ENCODE measurements at places on chromosomes 5 and 9.

GRCh38 chr9:133822430-133823065 lies 84.4 kb upstream of the SARDH start:
- DNase-seq, result no peak

- DNase-seq, result no peak
Observed at GRCh38 chr5:2732850-2733249, 18.6 kb downstream of the IRX2 start.

DNA sequence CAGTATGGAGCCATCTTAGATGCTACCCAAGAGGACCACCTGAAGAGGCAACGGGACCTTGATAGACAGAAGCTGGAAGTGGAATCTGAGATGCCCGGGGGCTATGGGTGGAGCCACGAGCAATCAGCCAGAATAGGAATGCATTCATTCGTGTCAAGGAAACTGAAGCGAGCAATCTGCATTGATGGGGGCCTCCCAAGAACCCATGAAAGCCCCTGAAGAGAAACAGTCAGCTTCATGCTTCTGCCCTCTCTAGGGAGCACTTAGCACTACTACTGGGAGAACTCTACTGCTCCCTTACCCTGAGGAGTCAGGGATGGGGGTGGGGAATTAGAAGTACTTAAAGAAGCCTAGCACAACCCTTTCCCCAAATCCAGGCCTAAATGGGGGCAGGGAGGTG lies 51.9 kb upstream of the TCERG1 start:
- no peak for DNase-seq

DNA sequence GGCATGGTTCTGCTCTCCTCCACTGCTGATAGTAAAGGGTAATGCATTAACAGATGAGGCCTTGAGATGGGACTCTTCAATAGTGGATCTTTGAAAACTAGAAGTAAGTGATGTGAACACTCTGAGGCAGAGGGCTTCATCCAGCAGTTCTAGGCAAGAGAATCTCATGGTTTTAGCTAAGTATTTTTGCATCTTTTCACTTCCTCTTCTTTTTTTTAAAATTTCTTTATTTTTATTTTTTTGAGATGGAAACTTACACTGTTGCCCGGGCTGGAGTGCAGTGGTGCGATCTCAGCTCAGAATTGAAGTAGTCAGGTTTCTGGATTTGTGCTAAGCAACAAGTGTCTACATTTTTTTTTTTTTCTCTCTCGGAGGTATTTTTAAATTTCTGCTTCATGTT lies 101.9 kb downstream of the MTRR start:
- no peak for DNase-seq

DNA sequence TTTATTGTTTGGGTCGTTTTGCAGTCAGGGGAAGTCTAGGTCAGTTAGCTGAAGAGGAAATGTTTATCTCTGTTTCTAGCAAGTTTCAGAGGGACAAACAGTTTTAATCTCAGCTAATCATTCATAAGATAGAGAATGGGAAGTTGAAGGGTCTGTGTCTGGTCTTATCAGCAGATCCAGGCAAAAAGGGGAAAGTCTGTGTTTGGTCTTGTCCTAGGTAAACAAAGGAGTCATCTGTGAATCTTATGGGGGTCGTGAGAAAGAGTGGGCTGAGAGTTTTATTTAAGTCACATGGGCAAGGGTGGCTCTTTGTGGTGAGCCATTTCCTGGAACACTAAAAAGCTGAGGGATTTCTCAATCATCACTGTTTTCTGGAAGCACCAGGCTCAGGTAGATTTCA lies 5.6 kb upstream of the SNCAIP start:
- DNase-seq, result no peak

- DNase-seq, result no peak
Observed at GRCh38 chr9:136047076-136047774, 47.9 kb downstream of the NACC2 start.

DNA sequence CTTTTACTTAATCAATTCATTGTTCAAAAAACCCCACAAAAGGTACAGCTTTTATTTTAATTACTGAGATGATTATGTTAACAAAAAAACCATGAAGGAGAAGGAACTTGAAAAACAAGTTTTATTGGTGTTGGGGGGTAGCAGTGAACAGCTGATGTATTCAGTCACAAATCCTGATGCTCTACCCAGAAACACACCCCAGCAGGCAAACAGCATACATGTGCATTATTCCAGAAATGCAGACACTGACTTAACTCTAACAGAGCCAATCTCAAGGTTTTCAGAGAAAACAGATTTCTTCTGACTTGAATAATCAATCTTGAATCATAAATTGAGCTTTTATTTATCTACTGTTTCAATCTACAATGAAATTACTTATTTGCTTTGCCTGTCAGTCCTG lies 175.2 kb downstream of the ZSWIM6 start:
- no peak for DNase-seq

GRCh38 chr9:96651626-96652025 lies 3.5 kb downstream of the PRXL2C start:
- peak; percentile 29 for DNase-seq

DNA sequence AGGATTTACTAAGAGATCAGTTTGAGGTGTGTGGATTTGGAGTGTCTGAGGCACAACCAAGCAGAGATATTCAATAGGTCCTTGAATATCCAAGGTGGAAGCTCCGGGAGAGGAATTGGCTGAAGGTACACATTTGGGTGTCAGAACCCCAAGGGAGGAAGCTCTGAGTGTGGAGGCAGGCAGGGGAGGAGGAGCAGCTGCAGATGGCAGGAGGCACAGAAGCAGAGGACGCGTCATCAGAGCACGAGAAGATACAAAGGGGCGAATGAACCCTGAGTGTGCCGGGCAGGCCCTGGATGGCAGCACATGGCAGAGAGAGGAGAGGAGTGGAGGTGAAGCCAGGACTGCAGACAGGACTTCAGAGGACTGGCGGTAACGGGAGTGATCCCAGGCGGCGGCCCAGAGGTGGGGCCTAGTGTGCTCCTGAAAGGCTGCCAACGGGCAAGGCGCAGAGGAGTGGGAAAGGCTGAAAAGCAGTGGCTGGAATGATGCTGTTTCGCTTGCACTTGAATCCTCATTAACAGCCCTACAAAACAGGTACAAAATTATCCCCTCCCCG lies 179.8 kb downstream of the FANCC start:
- DNase-seq, result no peak

GRCh38 chr5:76125346-76125745 lies 42.2 kb downstream of the SV2C start:
- DNase-seq, result no peak

DNA sequence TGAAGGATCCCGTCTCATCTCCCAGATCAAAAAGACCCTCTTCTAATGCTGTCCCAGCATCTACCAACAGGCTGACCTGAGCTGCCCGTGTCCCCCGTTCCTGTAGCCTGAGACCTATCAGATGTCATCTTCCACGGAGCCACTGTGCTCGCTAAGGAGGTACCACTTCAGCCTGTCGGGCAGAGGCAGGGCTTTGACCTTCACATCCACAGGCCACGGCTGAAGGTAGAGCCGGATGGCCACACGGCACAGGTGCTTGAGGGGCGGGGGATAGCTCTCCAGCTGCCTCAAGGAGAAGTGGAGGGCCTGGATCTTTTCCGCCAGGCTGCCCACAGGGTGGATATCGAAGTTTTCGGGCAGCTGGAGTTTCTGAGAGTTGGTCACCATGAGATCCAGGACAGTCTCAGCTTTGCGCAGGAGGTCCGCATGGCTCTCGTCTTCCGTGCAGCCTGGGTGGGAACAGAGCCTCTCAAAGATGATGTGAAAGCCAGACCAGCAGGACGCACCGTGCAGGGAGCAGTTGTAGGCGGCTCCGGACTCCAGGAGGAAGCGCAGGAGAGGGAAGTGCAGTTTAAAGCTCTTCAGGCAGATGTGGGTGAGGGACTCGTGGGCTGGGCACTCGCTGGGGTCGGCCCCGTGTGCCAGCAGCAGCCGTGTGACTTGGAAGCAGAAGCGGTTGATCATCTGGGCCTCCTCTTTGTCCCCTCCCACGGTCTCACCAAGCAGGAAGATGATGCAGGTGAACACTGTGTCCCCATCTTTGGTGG lies 4.1 kb downstream of the ASB6 start:
- no peak for DNase-seq

DNA sequence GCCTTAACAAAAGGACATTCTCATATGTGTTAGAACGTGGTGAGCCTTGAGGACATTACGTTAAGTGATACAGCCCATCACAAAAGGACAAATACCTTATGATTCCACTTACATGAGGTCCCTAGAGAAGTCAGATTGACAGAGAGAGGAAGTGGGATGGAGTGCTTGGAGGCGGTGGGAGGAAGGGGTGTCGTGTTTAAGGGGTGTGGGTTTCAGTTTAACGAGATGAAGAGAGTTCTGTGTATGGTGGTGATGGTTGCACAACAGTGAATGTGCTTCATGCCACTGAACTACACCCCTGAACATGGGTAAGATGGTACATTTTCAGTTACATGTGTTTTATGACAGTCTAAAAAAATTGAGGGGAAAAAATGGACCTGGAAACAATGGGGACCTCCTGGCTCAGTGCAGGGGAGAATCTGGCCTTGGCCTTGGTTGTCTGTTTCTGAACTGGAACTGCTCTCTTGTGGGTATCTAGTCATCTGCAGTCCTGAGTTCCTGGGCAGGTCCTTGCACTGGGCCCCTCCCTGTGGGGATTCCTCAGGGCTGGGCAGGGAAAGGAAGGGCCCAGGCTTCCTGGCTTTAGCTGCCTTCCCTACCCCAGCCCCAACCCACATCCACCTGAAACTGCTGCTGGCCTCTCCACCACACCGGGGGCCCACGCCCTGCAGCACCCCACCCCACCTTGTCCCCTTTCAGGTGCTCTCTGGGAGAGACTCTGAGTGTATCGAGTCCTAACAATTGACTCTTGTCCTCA lies 17.8 kb downstream of the LRRC8A start:
- DNase-seq, result peak; percentile 46

DNA sequence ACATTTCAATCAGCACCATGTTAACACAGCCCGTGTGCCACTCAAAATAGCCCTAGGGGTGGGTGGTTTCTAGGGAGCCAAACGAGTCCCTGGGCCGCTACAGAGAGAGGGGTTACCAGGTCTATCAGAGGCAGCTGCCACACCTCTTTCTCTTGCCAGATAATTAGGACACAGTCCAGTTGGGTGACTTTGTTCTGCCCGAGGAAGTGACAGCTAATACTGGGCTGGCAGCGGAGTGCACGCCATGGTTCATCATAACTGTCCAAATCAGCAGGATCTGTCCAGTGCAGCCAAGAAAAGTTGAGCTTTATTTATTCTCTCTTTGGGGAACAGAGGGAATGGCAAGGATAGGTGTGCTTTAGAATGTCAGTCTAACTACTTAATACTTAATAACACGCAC lies 583.8 kb downstream of the BRINP1 start:
- no peak for DNase-seq

DNA sequence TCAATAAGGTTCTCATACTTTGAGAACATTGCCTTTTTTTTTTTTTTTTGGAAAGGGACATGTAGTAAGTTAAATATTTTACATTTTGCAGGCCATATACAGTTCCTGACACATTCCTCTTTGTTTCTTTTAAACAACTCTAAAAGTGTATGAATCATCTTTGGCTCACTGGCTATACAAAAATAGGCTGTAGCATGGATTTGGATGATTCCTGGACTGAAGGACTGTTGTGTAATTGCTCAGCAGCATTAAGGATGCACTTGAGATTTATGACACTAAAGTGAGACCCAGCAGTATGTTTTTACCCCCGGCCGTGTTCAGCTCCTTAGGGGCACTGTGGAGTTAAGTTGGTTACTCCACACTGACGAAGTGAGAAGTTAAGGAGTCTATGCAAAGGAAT lies 41.3 kb downstream of the VPS13A start:
- DNase-seq, result no peak

DNA sequence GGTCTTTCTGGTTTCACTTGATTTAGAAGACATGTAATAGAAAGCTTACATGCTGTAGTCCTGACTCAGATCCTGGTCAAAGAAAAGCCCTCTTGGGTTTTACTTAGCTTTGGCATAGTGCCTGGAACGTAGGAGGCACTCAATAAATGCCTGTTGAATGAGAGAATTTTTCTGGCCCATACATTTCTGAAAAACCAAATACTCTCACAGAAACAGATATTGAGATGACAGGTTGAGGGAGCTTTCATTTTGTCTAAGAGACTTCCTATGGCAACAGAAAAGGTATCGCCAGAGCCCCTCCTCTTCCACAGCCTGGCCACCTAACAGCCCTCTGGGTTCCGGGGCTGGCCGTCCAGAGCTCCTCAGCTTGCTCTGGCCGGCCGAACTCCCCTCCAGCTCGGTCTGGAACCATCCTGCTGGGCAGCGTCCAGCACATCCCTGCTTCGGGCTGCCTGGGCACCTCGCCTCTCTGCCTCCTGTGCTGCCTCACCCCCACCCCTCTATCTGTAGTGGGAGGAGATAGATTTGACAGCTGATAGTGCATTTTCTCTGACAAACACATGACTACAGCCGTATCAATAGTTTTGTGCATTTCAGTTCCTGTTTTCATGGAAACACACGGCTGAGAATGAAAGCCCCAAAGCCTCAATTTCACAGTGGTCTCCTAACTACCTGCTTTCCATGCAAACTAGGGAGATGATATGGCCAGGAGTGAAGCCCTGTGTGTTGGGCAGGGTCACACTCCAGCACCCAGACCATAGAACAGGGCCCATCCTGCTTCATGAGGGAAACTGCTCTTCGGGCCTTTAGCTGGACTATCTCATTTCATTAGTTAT lies 1.1 kb downstream of the IL4 start:
- peak; percentile 62 for DNase-seq

GRCh38 chr9:14216612-14217194 lies 97.2 kb downstream of the NFIB start:
- no peak for DNase-seq

- DNase-seq, result peak; percentile 51
Observed at GRCh38 chr9:94772144-94772543, 45.6 kb downstream of the AOPEP start.

DNA sequence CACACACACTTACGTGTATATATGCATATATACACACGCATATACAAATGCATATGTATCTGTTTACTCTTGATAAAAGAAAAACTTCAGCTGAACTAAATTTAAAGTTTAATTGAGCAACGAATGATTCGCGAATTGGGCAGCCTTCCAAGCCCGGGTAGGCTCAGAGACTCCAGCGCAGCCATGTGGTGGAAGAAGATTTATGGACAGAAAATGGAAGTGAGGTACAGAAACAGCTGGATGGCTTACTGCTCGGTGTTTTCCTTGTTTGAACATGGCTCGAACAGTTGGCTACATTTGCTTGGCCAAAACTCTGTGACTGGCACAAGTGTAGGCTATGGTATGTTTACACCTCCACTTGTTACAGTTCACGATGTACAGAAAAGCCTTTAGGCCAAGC lies 239.3 kb upstream of the PRDM9 start:
- DNase-seq, result no peak

DNA sequence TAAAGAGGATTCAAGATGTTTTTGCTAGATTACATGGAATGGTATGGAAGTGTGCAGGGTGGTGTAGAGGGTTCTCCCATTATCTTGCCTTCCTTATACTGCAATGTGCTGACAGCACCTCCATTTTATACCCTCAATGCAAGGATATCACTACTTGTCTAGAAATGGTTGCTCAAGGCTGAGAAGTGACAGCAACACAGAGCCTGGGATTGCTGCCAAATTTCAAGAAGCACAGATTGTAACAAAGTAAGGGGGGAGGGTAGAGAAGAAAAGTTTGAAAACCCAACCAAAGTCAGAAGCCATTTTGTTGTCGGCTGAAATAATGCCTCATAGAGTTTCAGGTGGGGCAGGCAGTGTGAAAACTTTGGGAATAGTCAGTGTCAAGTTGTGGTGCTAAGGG lies 29.8 kb downstream of the PCDHAC2 start:
- DNase-seq, result no peak

Data from activated CD4-positive, alpha-beta T cell treated with anti-CD3 and anti-CD28 coated beads, Interleukin-10, Interleukin-2, amounts not matched to agents 100 ng/mL and 50 ng/mL, durations not matched to agents 16 hours and 8 hours (primary cell).